ENCODE measurements at places on chromosomes 1 and 21. TPM values are rescaled to one million over a fixed set of nuclear protein-coding genes. Genes with fewer than 3 reads are reported as not detected.

Gene FAM78B
- 0.99 TPM for polyA plus RNA-seq

Gene GRIK1
- 0.67 TPM for polyA plus RNA-seq

Gene GPR25
- not detected for polyA plus RNA-seq

GRCh38 chr1:41626146-41626545 is 141.7 kb upstream of the EDN2 start:
- no peak for DNase-seq

Gene NBPF4
- not detected for polyA plus RNA-seq

DNA sequence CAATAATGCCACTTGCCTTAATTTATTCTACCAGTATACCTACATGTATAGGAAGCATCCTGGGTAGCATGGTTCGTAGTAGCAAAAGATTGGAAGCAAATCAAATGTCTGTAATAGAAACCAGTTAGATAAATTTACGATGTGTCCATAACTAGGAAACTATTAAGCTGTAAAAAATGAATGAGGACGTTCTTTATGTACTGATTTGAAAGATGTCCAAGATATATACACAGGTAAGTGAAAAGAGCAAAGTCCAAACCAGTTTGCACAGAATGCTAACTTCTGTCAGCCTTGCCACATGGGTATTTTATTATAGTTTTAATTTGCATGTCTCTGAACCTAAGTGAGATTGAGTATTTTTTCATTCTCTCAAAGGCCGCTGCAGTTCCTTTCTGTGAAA is 251.8 kb upstream of the IRF2BP2 start:
- no peak for DNase-seq

- DNase-seq = no peak
These were observed 144.8 kb downstream of the GLUL start for GRCh38 chr1:182246783-182247182.

DNA sequence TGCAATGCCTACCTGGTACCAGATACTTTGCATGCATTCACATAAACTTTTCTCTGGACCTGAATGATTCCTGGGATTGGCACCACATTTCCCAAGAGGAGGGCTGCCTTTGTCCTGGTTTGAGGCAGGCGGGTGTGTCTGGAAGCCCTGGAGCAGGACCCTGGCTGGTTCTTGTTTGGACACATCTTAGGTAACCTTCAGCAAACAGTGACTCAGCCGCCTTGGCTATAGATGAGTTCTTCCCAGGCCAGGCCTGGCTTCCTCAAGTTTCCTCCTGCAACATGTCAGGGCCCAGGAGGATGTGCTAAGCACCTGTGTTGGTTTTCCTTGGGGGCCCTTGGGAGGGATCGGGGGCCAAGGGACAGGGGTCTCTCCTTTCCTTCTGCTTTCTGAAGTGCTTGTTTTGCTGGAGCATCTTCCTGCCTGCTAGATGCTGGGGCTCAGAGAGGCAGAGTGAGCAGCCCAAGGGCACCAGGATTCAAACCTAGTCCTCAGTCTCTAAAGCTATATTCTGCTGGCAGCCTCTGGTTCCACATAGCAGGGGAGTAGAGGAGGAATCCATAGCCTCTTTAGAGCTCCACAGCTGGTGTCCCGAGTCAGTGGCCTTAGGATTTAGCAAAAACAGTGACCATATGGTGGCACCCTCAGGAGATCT is 38.2 kb downstream of the PAX7 start:
- no peak for DNase-seq

Gene CYP4A11
- polyA plus RNA-seq = 0.28 TPM

GRCh38 chr21:36100971-36101641 is 31.3 kb downstream of the CBR1 start:
- no peak for DNase-seq

- DNase-seq = no peak
These were observed 3.1 kb upstream of the ACP6 start for GRCh38 chr1:147673406-147673805.

DNA sequence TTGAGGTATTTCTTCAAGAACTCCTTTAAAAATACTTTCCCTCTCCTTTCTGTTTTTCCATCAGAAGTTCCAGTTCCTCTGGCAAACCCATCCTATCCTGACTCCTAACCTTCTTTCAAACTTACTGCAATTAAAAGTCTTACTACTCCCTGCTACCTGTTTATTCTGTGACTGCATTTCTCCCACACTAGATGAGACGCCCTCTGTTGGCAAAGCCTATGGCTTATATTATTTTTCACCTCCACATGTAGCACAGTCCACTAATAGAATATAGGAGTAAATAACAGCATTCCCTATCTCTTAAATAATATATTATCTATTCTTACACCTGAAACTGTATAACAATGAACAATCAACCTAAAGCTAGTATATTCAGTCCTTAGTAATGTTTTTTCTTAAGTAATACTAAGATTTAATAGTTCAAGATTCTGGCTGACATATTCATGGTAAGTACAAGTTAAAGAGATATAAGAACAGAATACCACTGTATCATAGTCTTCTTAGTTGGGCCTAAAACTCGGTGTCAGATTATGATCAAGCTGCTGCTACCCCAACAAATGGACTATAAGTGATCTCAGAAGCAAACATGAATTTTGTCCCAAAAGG is 54.8 kb downstream of the RAB3GAP2 start:
- no peak for DNase-seq

GRCh38 chr1:29644812-29645211 is 408.5 kb downstream of the PTPRU start:
- no peak for DNase-seq

DNA sequence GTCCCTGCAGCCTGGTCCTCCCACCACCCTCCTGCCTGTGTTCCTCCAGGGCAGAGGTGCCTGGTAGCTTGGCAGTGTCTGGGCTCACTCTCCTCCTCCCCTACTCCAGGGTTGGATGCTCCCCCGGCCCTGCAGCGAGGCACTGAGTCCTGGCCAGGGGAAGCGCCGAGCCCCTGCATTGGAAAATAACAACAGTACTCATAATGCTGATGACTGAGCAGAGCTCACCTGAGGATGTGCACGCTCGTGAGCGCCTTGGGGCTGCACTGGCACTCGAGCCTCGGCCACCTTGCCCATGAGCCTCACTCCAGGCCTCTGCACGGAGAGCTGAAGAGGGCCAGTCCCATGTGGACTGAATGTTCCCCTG is 6.0 kb upstream of the ACTRT2 start:
- no peak for DNase-seq

DNA sequence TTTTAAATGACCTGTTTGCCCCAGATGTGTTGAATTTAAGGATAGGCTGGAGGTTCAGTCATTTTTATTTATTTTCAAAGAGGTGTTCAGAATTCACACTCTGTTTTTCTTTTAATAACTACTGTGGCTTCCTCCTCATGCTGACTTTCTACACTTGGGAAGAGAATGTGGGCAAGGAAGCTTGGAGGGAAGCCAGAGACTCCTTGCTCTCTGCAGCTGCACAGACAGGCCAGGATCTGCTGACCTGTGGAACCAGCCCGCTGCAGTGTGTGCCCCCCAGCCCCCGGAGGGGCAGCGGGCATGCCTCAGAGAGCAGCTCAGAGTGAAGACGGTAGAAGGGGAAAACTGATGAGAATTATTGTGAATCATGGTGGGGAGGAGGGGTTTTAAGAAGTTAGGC is 16.9 kb downstream of the MGST3 start:
- DNase-seq = no peak

DNA sequence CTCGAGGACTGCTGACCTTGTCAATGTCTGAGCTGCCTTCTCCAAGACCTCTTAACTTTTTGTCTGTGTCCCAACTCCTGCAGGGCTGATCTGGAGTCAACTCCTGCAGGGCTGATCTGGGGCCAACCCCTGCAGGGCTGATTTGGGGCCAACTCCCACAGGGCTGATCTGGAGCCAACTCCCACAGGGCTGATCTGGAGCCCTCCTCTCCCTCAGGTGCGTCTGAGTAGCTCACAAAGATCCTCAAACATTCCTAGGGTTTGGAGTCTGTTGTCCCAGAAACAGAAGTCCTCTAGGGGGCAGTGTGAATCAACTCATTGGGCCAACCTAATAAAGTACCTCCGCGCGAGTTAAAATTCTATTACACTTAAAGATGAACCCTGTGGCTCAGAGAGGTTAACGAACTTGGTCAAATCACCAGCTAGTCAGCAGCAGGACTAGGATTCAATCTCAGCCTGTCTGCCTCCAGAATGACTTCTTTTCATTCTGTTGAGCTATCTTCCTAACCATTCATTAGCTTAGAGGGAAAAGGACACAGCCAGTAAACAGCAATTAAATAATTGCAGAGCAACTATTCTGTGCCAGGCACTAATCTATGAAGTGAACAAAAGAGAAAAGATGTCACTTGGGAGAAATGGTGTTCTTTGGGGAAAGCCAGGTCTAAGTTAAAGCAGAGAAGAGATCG is 17.2 kb upstream of the RLF start:
- peak; percentile 62 for DNase-seq

GRCh38 chr1:52613636-52614373 is 11.6 kb downstream of the GPX7 start:
- DNase-seq = no peak

Gene CD1B
- polyA plus RNA-seq = not detected
